ENCODE measurements at places on chromosomes 2 and 18. TPM values are rescaled to one million over a fixed set of nuclear protein-coding genes. Genes with fewer than 3 reads are reported as not detected.

Gene PRSS56
- total RNA-seq, result not detected

Gene KHK
- total RNA-seq, result 8.0 TPM

Gene RNF125
- total RNA-seq, result 31.9 TPM

Gene CYRIA
- 0.77 TPM for total RNA-seq

Gene KCNG2
- not detected for total RNA-seq

Gene CENPA
- total RNA-seq, result 51.6 TPM

Gene ATG16L1
- total RNA-seq, result 63.8 TPM

Gene CFAP65
- total RNA-seq, result not detected

Gene GPBAR1
- total RNA-seq, result 0.73 TPM

Gene NR4A2
- 3.2 TPM for total RNA-seq

Gene LOXL3
- 0.76 TPM for total RNA-seq

Gene M1AP
- total RNA-seq, result not detected

Measured in activated CD8-positive, alpha-beta memory T cell treated with anti-CD3 and anti-CD28 coated beads, Interleukin-2, amount 10 ng/mL, durations not matched to agents 7 days and 5 days (primary cell).